ENCODE measurements at places on chromosomes 7 and 10. TPM values are rescaled to one million over a fixed set of nuclear protein-coding genes. Genes with fewer than 3 reads are reported as not detected.

Gene ERVW-1
- not detected for total RNA-seq

Gene USP6NL
- total RNA-seq: 14.2 TPM

Gene CALHM1
- not detected for total RNA-seq

Gene RHEB
- total RNA-seq: 211 TPM

Gene ACTL6B
- total RNA-seq: not detected

Gene PTPN12
- 58.4 TPM for total RNA-seq

Gene TMEM176B
- total RNA-seq: not detected

Gene TMEM213
- total RNA-seq: not detected

- DNase-seq: no peak
Measured at GRCh38 chr10:53469383-53469782, 696.8 kb upstream of the MBL2 start.

GRCh38 chr10:69749178-69750010 is 52.3 kb upstream of the COL13A1 start:
- DNase-seq: peak; percentile 40

- peak; percentile 51 for DNase-seq
Measured at GRCh38 chr10:184911-185310, 49.7 kb downstream of the ZMYND11 start.

- DNase-seq: no peak
Measured at GRCh38 chr10:67175354-67175753, 249.5 kb downstream of the LRRTM3 start.

DNA sequence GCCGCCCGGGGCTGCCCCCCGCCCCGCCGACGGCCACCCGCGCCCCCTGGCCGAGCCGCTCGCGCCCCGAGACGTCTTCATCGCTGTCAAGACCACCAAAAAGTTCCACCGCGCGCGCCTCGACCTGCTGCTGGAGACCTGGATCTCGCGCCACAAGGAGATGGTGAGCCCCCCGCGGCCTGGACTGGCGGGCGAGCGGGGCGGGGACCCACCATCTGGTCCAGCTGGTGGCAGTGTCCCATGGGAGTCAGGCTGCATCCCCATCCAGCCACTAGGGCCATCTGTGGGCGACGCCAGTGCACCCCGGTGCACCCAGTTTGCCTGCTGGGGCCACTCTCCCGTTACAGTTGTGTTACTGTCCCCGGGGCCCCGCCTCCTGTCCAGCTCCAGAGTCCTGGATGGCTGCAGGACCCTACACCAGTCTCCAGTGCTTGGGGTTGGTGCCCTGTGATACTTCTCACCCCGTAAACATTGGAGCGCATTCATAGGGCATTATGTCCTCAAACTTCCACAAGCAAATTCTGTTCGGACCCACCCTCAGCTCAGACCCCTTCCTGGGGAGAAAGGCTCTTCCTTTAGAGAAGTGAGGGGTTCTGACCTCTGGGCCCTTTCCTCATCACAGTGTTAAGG is 672 bp downstream of the LFNG start:
- DNase-seq: peak; percentile 62

GRCh38 chr7:150341263-150342120 is at the start of gene RARRES2:
TSS of gene RARRES2 (minus strand) at chr7:150341629. CDS start at chr7:150340609, 1,020 bp downstream.
- DNase-seq: no peak

DNA sequence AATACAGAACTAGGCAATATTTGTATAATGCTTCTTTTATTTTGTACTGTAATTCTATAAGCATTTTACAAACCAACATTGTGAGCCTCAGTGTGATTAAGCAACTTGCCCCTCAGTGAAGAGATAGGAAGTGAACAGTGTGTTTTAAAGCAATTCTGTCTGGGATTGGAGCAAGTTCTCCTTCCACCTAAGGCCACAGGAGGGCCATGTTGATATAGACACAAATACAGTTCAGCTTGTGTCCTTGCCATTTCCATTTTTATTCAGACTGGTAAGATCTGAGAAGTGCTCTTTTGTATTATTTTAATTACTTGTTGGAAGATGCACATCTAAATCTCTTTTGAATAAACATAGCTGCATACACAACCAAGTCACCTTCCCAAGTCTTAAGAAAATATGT is 416.3 kb upstream of the COBL start:
- no peak for DNase-seq

GRCh38 chr7:132114411-132114810 is 461.9 kb downstream of the PLXNA4 start:
- no peak for DNase-seq

DNA sequence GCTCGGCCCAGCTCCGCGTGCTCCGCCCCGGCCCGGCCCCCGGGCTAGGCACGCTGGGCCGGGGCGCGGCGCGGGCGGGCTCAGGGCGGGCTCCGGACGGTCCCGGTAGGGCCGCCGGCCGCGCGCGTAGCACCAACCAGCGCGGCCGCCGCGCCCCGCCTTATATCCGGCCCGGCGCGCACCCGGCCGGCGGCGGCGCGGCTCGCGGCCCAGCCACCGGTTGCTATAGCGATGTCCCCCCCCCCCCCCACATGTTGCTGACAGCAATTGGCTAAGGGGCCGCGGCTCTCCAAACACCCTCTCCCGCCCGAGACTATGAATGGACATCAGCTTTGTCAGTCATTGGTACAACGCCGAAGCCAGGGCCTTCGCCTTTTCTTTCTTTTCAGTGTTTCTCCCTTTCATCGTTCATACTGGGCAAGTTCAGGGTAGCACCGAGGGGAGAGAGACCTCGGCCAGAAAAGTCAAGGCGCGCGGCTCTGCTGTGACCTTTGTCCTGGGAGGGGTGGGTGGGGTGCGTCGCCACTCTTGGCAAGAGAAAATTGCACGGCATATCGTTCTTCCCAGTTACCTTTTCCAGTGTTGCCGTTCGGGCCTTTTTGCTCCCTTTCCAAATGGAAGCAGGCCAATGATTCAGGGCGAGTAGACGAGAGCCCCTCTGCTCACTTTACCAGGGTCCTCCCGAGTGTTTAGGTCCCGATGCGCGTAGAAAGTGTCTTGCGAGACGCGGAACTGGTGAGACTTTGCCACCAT is 354.2 kb downstream of the DNAJB6 start:
- DNase-seq: peak; percentile 50

GRCh38 chr7:42932811-42933591 is 825 bp downstream of the MRPL32 start:
- peak; percentile 41 for DNase-seq
